ENCODE measurements at places on chromosomes 2 and 18. TPM values are rescaled to one million over a fixed set of nuclear protein-coding genes. Genes with fewer than 3 reads are reported as not detected.
A peak's percentile ranks its signal among the peaks of the same experiment; 100 is the strongest.

Gene C2orf66
- not detected for total RNA-seq

Gene MPP4
- 0.56 TPM for total RNA-seq

Gene PJVK
- 5.0 TPM for total RNA-seq

Gene INHBB
- 5.8 TPM for total RNA-seq

Gene FEV
- not detected for total RNA-seq

DNA sequence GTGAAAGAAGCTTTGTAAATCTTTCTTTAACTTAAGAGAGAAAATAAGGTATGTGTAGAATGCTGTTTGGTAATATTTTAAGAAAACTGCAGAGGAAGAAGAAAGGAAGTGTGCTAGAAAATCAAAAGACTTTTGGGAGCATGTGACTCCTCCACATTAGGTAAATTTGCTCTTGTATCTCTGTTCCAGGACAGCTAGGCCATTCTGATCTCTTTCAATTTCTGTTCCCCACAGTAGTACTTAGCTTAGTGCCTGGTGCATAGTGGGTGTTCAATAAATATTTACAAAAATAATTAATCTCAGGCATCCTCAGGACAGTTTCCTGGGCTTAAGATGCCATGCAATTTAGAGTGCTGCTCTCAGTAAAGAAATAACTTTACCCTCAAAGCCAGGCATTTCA, 105.0 kb downstream of the GPD2 start:
- DNase-seq, result no peak

DNA sequence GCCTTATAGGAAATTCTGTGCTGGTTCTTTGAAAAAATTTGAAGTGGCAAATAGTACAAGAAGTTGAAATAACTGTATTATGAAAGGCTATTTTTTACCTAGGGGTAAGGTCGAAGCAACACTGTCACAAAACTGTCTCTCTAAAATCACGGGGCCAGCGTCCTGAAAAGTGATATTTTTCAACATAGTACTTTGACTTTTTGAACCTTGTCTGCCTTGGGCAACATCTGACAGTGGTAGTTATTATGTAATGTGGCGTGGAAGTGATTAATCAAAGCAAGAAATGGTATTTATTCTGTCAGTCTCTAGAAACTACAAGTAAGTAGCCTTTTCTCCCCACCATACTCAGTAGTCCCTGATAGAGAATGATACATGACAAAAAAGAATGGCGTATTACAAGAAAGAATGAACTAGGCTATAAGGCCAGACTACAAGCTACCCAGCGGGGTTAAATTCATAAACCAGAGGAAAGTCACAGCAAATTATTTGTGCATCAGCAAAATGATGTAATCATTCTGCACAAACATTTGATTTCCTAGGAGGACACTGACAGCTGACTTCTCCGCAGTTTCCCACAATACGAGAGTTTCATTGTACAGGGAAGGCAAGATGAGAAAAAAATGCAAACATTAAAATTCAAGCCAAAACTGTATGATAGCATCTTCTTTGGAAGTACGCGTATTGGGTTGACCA, 9.8 kb downstream of the GEN1 start:
- no peak for DNase-seq

DNA sequence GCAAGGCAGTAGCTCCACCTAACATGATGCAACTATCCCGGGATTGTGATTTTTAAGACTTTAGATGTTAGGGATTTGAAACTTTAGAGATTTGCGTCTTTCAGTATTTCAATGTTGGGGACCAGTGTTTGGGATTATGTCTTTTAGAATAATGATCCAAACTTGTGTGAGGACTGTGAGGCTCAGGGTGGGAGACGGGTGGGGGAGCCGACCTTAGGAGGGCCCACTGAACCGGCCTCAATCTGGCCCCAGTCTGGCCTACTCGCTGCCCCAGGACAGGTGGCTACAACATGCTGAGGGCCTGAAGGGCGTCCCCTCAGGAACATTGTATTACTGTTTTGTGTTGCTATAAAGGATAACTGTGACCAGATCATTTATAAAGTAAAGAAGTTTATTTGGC, 10.7 kb downstream of the AMER3 start:
- DNase-seq, result no peak

GRCh38 chr2:158695305-158695704, 99.8 kb upstream of the DAPL1 start:
- no peak for DNase-seq

- DNase-seq, result no peak
Measured at GRCh38 chr2:120797421-120798221, 62.0 kb downstream of the GLI2 start.

DNA sequence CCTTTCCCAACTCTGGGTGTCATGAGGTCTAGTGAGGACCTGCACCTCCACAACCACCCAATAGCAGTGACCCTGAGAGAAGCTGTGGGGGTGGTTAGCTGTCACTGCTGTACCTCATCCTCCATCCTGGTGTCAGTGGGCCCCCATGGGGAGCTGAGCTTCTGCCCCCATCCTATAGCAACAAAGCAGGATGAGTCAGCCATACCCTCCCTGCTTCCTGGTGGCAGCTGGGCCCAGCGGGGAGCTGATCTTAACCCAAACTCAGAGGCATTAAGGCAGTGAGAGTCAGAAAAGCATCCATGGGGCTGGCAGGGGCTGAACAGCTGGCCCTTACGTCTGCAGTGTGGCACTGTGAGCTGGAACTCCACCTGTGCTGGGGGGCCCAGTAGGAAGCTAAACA, 247.8 kb upstream of the HDAC4 start:
- peak; percentile 74 for DNase-seq

- peak; percentile 97 for DNase-seq
Measured at GRCh38 chr18:79588636-79589481, 90.7 kb upstream of the CTDP1 start.

GRCh38 chr2:130798472-130799218, 38.1 kb upstream of the ARHGEF4 start:
- no peak for DNase-seq

DNA sequence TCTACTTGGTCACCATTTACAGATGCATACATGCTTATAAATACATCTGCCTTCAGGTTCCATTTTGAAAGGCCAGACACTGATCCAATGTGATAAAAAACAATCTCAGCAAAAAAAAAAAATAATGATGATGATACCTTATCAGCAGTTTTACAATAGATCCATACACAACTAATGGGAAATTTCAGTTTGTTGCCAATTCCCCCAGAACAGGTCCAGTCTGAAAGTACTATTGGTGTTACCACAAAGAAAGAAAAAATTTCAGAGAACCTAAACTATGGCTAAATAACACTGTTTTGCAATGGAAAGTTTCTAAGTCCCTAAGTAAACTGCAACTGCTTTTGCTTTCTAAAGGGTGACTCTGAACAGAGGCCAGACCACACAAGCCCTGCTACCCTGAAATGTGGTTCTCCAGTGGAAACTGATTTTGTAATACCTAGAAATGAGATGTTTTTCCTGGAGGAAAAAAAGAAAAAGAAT, 54.1 kb downstream of the LPIN2 start:
- DNase-seq, result no peak

- DNase-seq, result no peak
Measured at GRCh38 chr2:189192766-189193165, 13.2 kb upstream of the COL5A2 start.

DNA sequence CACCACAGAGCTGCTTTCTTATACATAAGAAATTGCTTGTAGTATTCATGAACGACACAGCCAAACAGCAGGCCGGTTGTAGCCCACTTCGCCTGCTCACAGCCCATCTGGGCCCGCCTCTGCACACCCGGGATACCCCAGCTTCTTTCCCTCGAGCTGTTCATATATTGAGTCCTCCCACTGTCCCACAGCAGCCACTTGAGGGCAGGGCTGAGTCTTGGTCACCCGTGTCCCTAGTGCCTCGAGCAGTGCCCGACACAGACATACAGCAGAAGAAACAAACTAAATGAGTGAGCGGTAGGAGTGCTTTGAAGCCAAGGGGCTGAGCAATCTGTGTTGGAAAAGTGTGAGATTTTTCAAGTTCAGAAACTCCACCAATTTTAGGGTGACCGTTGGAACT, 251.4 kb downstream of the KLHL29 start:
- DNase-seq, result no peak
